Brain pericyte (primary cell): ENCODE measurements at places on chromosomes 3 and 15.
A peak's percentile ranks its signal among the peaks of the same experiment; 100 is the strongest.

DNA sequence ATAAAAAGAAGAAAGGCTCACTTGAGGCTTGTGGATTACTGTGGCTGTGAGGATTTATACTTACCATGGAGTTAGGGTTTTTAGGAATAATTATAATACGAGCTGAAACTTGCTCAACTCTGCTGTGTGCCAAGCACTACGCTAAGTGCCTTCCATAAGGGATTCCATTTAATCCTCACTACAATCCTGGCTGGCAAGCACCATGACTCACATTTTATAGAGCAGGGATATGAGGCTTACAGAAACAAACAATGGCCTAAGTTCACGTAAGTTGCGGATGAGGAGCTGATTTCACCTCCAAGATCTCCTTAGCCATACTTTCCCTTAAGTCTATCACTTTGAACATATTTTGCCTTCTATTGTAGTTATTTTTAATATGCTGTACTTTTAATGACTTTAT is 43.9 kb upstream of the ARL8B start:
- DNase-seq = no peak

- DNase-seq = no peak
Observed at GRCh38 chr15:66025015-66025452, 155.7 kb downstream of the RAB11A start.

DNA sequence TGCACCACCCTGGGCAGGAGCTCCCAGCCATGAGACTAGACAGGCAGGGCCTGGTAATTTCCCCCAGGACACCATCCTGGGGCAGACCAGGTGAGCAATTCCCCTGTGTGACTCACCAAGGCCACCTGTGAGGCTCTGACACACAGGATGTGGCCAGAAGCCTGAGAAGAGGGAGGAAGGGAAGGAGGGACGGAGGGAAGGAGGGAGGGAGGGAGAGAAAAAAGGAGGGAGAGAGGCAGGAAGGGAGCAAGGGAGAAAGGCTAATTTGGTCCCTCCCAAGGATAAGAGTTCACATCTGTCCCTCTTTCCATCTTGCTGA is 25.9 kb downstream of the WNT7A start:
- no peak for DNase-seq

DNA sequence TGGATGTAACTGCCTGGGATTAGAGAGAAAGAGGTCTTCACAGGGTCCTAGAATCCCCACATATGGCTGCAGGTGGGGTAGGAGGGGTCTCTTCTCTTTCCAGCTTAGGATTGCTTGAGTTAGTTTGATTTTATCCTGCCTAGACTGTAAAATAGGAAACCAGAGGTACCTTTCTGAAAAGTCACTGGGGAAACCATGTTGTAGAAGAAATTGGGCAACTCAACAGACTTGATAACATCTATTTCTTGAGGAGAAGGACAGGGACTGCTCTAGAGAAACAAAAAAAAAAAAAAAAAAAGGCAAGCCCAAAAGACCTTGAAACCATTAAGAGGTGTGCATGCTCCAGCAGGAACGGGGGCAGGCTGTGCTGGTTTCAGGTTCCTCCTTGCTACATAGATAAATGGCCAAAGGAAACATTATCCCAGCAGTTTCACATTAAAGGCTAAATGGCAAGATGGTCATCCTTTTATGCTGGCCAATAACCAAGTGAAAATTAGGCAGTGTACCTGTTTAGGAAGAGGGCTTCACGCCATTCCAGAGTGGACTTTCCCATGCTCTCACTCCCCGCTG is 116.1 kb downstream of the ALDH1A2 start:
- no peak for DNase-seq

DNA sequence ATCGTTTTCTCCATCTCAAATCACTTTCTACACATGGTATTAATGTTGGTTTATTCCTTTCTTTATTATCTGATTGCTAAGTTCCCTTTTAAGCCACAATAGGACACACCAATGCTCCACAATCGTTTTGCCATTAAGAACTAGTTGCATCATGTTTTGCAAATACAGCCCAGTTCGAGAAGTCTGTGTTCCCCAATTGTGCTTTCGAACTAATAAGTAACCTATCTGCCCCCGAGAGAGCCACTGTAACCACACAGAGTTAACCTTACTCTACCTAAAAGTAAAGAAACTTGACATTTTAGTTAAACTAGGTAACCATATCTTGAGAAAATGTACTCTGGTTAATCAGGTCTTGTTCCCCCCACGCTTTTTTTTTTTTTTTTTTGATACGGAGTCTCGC is 39.1 kb downstream of the MAGI1 start:
- DNase-seq = no peak

DNA sequence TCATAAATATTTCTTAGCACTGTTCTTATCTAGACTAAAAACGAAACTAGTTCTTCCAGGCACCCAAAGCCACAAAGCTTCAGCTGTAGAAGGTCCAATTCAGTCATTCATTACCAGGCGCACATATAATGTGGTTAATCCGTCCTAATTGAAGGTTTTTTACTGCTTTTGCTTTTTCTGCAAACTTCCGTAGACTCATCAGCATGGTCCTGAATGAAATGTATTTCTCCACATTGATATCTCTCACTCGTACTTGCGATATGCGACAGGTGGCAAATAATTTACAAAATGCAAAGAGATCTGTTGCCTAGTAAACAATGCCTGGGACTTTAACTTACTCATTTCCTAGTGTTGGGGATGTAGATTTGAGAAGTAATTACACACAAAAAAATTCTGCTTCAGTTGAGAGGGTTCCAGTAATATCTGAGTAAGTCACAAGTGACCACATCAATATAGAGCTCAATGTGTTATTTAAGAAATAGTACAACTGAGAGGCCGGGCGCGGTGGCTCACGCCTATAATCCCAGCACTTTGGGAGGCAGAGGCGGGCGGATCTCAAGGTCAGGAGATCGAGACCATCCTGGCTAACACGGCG is 75.0 kb upstream of the MBNL1 start:
- DNase-seq = no peak

DNA sequence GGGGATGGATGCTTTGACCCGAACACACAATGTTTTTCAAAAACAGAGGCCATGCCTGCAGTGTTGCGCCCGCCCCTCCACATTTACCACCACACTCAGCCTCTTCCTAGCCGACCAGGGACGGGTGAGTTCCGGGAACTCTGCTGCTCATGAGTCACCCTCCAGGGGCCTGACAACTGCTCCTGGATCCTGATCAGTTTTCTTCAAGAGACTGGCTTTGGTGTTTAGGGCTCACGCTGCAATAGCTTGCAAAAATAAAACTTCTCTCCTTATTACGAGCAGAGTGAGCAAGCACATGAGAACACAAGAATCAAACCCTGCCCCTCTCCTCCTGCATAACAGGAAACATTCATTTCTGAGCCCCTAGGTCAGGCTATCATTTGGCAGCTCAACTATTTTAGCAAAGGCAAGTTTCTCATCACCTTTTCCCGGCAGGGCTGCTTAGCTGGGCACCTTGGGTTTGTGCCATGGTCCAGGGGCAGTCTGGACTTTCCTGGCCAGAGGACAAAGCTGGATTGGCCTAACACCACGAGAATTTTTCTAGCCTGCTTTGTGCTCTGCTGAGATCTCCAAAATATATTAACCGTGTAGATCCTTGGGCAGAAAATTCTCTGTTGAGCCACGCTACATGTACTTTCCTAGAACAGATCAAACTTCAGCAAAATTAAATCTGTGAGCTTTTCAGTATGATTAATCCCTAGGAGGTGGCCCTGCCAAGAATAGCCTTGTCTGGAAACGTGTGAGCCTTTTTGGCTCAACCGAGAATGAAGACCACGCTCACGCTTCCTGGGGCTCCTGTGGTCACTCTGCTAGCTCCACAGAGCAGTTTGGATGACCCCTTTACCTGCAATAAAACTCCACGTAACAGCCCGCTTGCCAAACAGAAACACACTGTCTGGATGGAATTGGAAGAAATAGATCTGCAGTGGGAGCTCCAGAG is 52.7 kb upstream of the SPATA12 start:
- peak; percentile 34 for DNase-seq

GRCh38 chr3:43957553-43957952 is 266.8 kb downstream of the ABHD5 start:
- no peak for DNase-seq

GRCh38 chr15:89630974-89631901 is 24.0 kb downstream of the KIF7 start:
- DNase-seq = no peak

DNA sequence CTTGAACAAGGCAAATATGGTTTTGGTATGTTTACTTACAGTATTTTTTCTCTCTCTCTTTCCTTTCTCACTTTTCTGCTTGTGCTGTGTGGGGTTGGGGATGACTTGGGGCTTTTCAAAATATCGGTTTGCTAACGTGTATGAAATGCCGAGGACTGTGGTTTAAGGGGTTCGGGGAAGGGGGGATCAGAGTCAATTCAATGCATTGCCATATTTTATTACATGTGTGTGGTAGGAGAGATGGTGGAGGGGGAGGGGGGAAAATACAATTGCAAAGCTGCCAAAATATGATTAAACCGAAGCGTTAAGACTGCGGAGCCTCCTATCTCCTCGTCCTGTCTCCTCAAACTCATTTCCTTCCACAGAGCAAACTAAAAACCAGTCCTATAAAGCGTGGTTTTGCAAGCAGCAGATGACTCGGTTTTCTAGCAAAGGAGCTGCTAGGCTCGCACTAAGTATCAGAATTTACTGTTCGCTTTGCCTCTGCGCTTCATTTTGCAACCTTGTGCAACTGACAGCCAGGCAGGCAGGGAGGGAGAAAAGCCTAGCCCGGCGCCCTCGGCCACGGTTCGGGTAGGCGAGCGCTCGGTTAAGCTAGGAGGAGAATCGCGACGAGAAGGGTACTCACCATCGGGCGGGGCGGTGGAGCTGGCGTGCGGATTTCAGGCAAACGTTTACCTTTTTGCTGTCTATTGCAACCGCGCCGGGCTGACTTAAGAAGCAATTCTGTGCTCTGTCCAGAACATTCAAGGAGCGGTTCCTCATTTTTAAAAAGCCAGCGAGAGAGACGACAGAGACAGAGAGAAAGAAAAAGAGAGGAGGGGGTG is 4.0 kb upstream of the NR2F2 start:
- DNase-seq = no peak
